Activated CD8-positive, alpha-beta T cell treated with anti-CD3 and anti-CD28 coated beads, Interleukin-2, amount 10 ng/mL, durations not matched to agents 7 days and 5 days (primary cell): ENCODE measurements at places on chromosomes 16 and 17. TPM values are rescaled to one million over a fixed set of nuclear protein-coding genes. Genes with fewer than 3 reads are reported as not detected.

CSH1 gene
- not detected for total RNA-seq

DPEP2 gene
- total RNA-seq = 5.6 TPM

C16orf96 gene
- total RNA-seq = 0.13 TPM

ATP6V0D1 gene
- 58.1 TPM for total RNA-seq

DNASE1L2 gene
- 4.1 TPM for total RNA-seq

FBXL16 gene
- 7.3 TPM for total RNA-seq

PRRT2 gene
- total RNA-seq = 0.16 TPM

GP1BA gene
- not detected for total RNA-seq

- peak; percentile 35 for DNase-seq
Measured at GRCh38 chr17:79388556-79389295, 222.1 kb downstream of the RBFOX3 start.

DNA sequence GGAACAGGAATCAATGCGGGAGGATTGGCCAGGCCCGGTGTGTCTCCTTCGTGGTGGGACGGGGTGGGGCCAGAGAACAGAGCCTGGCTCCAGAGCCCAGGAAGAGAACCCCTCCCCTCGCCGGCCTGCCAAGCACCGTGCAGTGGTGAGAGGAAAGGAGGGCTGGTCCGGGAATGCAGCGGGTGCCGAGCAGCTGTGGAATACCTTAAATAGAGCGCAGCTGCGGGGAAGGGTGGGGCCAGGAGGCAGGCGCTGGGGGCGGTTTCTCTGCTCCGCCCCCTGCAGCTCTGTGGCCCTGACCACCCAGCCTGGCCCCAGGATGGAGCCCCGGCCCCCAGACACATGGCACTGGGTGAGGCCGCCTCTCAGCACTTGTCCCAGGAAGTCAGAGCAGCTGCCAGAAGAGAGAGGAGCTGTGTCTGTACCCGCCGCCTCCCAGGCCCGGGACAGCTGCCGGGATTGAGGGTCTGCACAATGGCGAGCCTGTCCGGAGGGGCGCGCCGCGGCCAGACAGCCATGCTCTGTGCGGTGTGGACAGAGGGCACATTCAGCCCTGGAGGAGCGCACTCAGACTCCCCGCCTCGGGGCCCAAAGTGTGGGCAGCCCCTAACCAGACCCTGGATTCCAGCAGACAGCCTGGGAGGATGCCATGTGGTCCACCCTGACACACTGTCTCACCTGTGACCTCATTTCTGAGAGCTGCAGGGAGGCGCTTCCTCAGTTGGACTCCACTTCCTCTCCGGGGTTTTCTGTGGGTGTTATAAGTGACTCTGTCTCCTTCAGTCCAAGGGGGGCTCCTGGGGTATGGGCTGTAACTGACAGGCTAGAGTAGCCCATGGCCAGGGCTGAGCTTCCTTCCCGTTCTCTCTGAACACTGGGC lies 268.8 kb downstream of the SEC14L1 start:
- peak; percentile 66 for DNase-seq

- DNase-seq = no peak
Measured at GRCh38 chr17:73135766-73136165, 29.0 kb upstream of the SSTR2 start.

DNA sequence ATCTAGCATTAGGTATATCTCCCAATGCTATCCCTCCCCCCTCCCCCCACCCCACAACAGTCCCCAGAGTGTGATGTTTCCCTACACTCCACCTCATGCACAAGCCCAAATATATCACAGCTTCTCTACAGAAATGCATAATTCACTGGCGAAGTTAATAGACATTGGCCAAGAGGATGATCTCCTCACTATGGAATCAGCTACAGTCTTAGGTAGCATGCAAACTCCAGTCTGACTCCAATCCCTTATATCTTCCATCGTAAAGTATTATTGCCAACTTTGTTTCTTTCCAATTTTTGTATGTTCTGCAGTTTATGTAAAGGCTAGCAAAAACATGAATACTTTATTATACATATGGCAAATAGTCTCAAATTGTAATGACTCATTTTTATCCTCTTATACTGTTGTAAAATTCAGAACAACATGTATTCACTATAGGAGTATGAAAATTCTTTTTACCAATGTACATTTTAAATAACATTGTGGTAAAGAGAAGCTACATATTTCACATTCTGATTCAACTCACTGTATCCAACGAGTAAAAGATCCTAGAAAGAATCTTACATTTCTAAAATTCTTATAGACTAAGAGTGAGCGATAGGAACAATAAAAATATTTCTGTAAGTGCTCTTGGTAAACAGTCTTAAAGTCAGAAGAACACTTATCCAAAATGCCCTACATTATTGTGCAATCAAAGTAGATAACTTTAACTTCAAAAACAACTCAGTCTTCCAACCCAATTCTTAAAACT lies 871 bp downstream of the ABCA8 start:
- no peak for DNase-seq

- peak; percentile 56 for DNase-seq
Measured at GRCh38 chr17:38733982-38734973, 4.1 kb downstream of the CISD3 start.

DNA sequence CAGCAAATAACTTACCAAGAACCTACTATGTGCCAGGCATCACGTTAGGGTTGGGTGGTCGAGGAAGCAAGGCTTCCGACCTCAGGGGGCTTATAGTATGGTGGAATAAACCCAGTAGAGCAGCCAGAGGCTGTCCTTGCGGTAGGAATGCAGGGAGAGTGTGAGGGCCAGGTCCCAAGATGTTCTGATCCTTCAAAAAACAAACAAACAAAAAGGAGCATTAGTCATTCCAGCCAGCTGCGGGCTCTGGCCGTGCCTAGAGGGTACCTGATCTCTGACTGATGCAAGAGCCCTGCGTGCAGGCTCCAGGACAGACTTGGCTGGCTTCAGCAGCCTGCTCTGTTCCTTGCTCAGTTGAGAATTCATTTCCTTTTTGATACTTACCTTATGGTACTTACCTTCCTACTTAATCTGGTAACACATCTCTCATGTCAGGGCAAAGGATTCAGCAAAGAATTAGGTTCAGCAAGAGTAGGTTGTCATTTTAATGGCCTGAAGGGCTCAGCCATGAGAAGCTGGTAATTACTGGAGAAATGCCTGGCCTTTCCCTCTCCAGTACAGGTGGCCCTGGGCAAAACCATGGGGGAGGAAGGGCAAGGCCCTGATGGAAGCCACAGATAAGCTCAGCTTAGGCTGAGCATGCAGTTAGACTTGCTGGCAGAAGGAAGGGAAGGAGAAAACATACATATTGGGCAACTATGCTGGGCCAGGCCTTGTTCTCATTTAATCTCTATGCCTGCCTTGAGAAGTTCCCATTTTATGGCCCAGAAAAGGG lies 18.4 kb downstream of the CYB5D2 start:
- no peak for DNase-seq

GRCh38 chr17:19384723-19385391 lies 2.1 kb downstream of the MFAP4 start:
- DNase-seq = no peak

GRCh38 chr16:3879887-3880564 lies 487 bp downstream of the CREBBP start:
- DNase-seq = peak; percentile 76

DNA sequence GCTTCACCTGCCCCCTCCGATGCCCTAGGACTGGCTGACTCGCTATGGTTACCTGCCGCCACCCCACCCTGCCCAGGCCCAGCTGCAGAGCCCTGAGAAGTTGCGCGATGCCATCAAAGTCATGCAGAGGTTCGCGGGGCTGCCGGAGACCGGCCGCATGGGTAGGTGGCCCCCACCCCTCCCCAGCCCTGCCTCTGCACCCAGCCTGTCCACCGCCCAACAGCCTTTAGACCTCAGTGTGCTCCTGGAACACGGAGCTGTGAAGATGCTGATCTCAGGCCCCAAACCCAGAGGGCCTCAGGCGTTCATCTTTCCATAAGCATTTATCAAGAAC lies 993 bp downstream of the MMP25 start:
- peak; percentile 46 for DNase-seq

- no peak for DNase-seq
Measured at GRCh38 chr17:1031711-1032110, 34.8 kb downstream of the TIMM22 start.

DNA sequence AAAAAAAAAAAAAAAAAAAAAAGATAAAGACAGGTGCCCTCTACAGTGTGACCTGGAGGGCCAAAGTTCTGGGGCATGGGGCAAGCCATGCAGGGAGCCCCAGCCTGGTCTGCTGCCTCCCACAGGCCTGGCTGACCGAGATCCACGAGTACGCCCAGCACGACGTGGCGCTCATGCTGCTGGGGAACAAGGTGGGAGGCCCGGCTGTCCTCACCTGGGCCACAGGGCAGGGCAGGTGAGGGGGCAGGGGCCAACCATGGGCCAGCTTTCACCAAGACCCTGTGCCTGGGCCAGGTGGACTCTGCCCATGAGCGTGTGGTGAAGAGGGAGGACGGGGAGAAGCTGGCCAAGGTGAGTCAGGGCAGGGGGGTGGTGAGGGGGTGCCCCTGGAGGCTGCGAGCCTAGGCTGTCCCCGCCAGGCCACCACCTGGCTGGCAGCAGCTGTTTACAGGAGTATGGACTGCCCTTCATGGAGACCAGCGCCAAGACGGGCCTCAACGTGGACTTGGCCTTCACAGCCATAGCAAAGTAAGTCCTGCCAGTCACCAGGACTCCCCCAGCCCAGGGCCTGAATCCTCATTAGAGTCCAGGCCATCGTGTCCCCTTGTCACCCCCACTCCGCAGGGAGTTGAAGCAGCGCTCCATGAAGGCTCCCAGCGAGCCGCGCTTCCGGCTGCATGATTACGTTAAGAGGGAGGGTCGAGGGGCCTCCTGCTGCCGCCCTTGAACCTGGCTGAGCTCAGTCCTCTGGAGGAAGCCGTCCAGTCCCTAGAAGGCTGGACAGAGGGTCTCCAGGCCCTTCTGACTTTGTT lies 2.7 kb upstream of the TRAF7 start:
- no peak for DNase-seq

DNA sequence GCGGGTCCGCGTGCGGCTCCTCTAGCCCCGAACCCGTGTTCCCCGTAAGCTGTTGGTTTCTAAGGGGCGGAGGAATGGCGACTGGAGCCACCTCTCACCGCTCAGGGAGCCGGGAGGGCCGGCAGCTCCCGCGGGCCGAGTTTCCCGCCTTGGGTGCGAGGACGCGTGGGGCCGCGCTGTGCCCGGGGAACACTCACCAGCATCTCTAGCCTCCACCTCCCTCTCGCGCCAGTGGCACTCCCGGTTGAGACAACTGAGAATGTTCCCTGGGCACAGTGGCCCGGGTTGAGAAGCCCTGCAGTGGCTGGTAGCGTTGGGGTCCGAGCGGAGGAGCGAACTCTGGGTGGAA lies 560 bp downstream of the TELO2 start:
- peak; percentile 35 for DNase-seq

DNA sequence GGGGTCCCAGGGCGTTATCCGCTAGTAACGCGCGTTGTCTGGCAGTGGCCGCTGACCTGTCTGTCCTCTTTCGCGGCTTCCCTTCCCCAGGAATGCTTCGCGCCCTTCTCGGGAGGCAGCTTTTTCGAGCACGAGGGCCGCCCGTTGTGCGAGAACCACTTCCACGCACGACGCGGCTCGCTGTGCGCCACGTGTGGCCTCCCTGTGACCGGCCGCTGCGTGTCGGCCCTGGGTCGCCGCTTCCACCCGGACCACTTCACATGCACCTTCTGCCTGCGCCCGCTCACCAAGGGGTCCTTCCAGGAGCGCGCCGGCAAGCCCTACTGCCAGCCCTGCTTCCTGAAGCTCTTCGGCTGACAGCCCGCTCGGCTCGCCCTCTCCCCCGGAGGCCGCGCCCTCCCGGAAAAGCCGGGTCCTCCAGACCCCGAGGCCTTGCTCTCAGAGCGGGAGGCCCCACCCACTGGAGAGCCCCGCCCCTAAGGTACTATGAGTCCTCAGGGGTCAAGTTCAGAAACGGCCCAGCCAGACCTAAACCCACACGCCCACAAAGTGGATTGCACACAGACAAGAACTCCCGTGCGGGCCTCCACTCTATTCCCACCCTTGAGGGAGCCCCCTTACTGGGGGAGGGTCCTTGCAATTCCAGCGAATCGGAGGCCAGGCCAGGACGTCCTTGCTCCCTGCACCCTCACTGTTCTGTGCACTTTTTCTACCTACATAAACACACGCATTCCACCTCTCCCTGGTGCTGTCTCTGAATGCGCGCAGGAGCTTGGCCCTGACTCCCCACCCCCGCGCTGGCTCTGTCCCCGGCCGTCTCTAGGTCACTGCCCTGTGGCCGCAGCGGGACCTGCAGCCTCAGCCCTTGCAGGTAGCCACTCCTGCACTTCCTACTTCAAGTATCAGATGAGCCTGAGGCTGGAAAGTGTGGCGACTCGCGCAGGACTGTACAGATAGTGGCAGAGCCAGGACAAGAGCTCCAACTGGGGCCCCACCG lies 5.4 kb upstream of the SLC5A2 start:
- DNase-seq = peak; percentile 51

DNA sequence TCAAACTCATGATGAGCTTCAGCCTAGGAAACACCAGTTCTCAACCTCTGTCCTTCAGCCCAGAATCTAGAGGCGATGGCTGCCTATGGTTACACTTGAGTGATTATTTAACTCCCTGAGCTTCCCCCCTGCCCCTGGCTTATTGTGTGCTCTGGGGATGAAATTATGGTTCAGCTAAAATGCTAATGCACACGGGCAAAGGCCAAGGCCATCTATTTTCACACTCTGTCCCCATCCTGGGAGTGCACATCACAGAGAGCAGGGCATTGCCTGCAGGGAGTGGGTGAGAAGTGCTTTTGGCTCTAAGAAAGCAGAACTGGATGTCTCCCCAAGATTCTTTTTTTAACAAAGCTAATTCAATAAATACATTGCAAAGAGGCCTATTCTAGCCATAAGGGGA lies 21.6 kb upstream of the CACNG5 start:
- DNase-seq = no peak

DNA sequence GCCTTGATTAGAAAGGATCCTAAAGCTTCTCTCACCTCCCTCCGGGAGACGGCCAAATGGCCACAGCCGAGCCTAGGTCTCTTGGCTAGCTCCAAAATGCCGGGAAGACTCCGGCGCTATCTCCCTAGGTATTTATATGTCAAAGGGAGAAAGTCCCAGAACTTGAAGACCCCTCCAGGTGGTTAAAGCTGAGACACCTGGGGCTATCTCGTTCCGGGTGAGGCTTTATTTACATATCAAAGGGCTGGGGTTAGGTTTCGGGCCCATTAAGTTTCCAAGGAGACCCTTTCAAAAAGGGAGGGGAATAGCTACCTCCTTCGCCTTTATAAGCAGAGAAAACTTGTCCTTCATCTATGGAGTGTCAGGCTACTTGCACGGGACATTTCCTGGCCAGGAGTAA lies 70.9 kb upstream of the KIFC3 start:
- DNase-seq = no peak

GRCh38 chr17:42141382-42141781 lies 13.4 kb downstream of the RAB5C start:
- no peak for DNase-seq

DNA sequence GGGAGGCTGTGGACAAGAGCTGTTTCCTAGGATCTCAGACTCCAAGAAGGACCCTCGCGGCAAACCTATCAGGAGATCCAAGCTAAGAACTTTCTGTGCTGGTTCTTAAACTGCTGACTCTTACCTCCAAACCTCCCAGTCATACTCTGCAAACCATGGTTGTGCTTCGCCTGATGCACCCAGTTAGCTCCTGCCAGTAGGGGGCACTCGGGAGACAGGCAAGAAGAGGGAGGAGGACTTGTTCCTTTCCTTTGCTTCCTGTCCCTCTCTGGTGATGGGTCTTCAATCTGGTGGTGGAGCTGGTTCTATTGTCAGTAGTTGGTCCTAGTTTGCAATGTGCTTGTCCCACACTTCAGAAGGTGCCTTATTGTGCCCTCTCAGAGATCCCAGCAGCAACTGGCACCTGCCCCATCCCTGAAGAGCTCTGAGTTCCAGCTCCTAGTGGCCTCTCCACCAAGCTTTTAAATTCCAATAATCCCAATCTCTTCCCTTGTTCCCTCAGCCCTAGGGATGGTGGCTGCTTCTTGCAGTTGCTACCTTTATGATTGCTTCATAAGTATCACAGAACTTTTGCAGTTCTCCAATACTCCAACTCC lies 113.5 kb upstream of the RPL38 start:
- DNase-seq = peak; percentile 79
